Progenitor cell of endocrine pancreas (in vitro differentiated cells): ENCODE measurements at places on chromosomes 2 and 18. TPM values are rescaled to one million over a fixed set of nuclear protein-coding genes. Genes with fewer than 3 reads are reported as not detected.

Gene TSN
- total RNA-seq = 86.3 and 91.7 TPM in 2 replicates

GRCh38 chr2:100987536-100987935, 14.6 kb upstream of the RPL31 start:
- no peak overlapping the region for H3K27ac ChIP-seq
- no peak overlapping the region for H3K4me3 ChIP-seq
- no peaks in the 10 kb centered on the region for H3K36me3 ChIP-seq

Gene PSMA8
- 0.29 TPM in 1 of 2 replicates, not detected in the other for total RNA-seq

GRCh38 chr18:52903857-52904256, 563.9 kb downstream of the DCC start:
- H3K4me1 ChIP-seq = no peaks in the 10 kb centered on the region
- H3K36me3 ChIP-seq = no peaks in the 10 kb centered on the region

DNA sequence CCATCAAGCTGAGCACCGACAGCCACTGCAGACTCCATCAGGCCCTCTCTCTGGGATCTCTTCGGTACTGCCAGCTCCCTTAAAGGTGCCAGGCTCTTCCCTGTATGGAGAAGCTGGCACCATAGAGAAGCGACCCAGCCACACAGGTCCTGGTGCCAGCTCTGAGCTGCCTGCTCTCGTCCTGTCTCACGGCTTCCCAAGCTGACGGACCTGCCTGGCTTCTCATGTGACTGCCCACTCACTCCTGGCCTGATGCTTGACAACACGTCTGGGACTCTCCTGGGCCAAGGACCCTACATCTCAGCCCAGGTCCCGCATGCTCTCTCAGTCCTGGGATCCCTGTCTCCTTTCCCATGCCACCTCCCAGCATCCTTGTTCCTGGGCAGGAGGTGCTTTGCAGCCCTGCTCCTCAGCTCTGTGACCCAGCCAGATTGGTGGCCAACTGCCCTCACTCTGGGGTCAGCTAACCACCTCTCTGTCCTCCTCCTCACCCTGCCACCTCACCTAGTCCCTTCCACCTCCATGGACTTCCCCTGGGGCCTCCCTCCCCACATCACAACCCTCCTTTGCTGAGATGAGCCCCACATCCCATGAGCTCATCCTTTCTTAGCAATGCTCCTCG, 12.5 kb upstream of the ATOH8 start:
- no peak for DNase-seq
- peak overlapping the region; percentile 71 for H3K27ac ChIP-seq
- H3K27me3 ChIP-seq = peaks cover 34% of the 10 kb centered on the region

Gene CCDC102B
- total RNA-seq = 3.1 and 4.4 TPM in 2 replicates

Gene CGREF1
- total RNA-seq = 0.31 and 0.87 TPM in 2 replicates

Gene TFCP2L1
- 0.78 and 0.86 TPM in 2 replicates for total RNA-seq

GRCh38 chr18:45854036-45854586, 28.6 kb downstream of the SIGLEC15 start:
- H3K4me1 ChIP-seq = no peaks in the 10 kb centered on the region
- no peak overlapping the region for H3K27ac ChIP-seq
- no peak overlapping the region for H3K4me3 ChIP-seq
- peaks cover 22% of the 10 kb centered on the region for H3K36me3 ChIP-seq
- DNase-seq = no peak

DNA sequence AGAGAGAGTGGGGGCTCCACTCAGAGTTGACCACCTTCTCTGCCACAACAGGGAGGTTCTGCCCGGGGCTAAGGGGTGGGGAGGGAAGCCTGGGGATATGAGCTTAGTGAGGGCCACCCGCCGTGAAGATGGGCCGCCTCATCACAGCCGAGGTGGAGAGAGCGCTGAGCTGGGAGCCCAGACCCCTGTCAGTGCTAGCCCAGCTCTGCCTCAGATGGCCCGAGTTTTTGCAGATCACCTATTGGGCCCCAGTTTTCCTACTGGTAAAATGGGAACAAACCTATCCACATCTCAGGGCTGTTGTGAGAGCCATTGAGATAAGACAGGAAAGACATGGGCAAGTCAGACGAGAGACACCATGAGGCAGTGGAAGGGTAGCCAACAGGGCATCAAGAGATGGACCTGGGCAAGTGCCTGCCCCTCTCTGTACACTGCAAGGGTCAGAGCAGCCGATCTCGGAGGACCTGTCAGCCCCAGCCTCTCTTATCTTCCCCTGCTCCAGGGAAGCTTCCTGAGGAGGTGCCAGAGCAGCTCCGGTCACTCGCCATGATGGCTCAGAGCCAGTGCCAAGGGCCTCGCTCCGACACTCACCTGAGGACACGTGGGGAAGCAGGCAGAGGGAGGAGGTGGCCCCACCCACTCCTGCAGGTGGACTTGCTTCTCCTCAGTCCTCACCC, 88.9 kb downstream of the MCFD2 start:
- H3K4me1 ChIP-seq = no peaks in the 10 kb centered on the region
- DNase-seq = no peak
- peaks cover 3% of the 10 kb centered on the region for H3K27me3 ChIP-seq
- no peaks in the 10 kb centered on the region for H3K36me3 ChIP-seq
- H3K4me3 ChIP-seq = no peak overlapping the region

DNA sequence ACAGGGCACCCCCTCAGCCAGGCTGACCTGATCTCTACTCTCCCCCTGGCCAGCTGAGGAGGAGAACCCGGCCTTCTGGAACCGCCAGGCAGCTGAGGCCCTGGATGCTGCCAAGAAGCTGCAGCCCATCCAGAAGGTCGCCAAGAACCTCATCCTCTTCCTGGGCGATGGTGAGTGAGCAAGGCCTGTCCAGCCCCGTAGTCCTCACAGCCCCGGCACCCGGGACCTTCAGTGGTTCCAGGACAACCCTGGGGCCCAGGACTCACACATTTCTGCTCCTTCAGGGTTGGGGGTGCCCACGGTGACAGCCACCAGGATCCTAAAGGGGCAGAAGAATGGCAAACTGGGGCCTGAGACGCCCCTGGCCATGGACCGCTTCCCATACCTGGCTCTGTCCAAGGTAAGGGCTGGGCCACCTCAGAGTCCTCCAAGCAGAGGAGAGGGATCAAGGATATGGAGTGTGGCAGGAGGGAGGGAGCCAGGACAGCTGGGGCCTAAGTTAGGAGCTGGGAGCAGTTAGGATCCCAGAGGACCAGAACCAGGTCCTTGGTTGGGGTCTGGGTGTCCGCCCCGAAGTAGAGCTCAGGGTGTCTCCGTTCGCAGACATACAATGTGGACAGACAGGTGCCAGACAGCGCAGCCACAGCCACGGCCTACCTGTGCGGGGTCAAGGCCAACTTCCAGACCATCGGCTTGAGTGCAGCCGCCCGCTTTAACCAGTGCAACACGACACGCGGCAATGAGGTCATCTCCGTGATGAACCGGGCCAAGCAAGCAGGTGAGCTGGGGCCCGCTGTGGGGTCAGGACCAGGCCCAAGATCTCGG, 555 bp downstream of the ALPI start:
- H3K27me3 ChIP-seq = peaks cover 25% of the 10 kb centered on the region
- no peak for DNase-seq
- no peak overlapping the region for H3K4me3 ChIP-seq
- H3K4me1 ChIP-seq = no peaks in the 10 kb centered on the region

- peaks cover 70% of the 10 kb centered on the region for H3K27me3 ChIP-seq
- peaks cover 4% of the 10 kb centered on the region for H3K4me1 ChIP-seq
- DNase-seq = no peak
- H3K36me3 ChIP-seq = no peaks in the 10 kb centered on the region
- no peak overlapping the region for H3K4me3 ChIP-seq
These were observed 69.9 kb downstream of the MARCO start for GRCh38 chr2:119011910-119012209.

- no peak overlapping the region for H3K4me3 ChIP-seq
- DNase-seq = no peak
- H3K36me3 ChIP-seq = no peaks in the 10 kb centered on the region
- peaks cover 14% of the 10 kb centered on the region for H3K27me3 ChIP-seq
- H3K27ac ChIP-seq = no peak overlapping the region
These were observed 176.7 kb downstream of the SOX11 start for GRCh38 chr2:5868931-5869330.

Gene ITM2C
- 169 and 174 TPM in 2 replicates for total RNA-seq

Gene ASB18
- not detected in 2 replicates for total RNA-seq
